ENCODE measurements at places on chromosomes 11 and 22.

DNA sequence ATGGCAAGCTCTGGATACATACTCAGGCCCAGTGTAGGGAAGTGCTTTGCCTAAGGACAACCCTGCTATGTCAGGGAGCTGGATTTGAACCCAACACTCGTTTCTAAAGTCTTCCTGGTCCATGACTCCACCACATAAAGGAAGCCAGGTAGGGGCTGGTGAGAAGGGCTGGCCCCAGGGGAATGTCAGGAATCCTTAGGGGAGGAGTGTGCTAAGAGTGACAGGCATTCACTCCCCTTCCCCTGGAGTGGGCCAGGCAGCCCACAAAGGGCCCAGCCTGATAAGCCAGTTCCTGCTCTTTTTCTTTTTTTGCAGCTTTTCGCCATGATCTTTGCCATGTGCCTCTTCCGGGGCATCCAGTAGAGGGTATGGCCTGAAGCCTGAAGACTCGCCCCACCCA, 21.9 kb downstream of the TP53I11 start:
- no peak for DNase-seq

DNA sequence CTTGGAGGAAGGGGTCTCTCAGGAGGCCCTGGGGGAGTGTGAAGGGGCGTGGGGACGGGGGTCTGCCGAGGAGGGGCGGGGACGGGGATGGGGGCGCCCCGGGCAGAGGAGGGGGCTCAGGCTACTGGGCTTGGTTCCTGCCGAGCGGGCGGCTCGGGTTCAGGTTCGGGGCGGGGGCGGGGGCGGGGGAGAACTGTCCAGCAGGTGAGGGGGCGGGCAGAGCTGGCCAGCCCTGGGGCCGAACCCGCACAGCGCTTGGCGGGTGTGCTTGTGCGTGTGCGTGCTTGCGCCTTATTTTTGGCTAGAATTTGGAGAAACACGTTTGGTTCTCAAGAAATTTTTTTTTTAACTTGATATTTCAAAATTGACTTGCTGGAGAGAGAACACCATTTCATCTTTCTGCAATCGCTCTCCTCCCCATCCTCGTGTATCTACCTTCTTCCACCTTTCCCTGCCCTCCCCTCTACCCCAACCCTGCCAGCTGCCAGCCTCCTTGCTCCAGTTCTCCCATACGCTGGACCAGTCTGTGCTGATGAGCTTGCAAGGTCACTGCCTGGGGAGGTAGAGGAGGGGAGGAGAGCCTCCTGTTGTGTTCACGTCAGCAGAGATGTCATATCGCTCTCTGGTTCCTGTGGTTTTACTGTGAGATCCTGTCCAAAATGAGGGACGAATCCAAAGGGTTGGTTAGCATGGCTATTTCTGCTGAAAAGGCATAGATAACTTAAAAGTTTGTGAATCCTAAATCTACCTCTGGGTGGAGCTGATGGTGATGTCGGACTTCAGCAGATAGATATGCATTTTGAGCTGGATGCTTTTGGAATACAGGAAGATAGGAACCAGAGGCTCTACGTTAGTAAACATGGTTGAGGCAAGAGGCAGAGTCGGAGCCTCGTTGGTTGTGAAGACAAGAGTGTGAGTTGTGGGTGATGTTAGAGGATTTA, 668 bp downstream of the MADD start:
- DNase-seq = peak; percentile 18

DNA sequence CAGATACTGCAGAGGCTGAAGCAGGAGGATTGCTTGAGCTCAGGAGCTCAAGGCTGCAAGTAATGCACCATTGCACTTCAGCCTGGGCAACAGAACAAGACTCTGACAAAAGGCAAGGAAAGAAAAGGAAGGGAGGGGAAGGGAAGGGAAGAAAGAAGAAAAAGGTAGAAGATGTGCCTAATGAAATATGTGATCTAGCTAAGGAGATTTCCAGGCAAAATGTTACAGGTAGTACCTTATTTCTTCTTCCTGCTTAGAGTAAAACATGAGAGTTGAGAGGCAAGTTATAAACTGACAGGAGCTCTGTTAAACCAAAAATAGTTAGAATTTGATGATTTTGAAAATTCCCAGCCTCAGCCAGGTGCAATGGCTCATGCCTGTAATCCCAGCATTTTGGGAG, 4.7 kb upstream of the PELI3 start:
- DNase-seq = no peak

- DNase-seq = no peak
Observed at GRCh38 chr22:25497716-25498115, 66.8 kb upstream of the GRK3 start.

GRCh38 chr22:39658367-39658766, 87.8 kb downstream of the CACNA1I start:
- DNase-seq = peak; percentile 20

DNA sequence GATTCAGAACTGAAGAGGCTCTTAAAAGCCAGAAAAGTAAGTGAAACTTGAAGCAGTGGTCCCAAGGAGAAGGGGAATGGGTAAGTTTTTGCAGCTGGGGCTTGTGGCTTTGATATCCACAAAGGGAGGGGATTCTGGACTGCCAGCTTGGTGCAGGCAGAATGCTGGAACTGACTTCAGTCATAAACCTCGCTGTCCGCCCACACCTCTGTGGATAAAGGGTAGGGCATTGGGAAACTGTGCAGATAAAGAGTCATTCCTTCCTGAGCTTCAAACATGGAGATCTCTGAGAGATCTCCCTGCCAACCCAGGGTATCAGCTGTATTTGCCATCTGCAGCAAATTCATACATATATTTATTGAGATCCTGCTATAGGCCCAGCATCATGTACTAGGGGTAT, 124.3 kb upstream of the OR9Q1 start:
- DNase-seq = no peak

DNA sequence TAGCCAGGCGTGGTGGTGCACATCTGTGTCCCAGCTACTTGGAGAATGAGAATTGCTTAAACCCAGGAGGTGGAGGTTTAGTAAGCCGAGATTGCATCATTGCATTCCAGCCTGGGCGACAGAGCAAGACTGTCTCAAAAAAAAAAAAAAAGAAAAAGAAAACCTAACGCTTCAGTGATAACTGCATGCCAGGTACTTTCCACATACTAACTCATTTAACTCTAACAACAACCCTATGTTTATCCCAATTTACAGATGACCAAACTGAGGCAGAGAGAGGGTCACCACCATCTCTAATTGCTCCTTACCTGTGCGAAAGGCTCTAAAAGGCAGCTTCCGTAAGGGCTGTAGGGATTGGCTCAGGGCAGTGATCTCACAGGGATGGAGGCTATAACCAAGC, 11.6 kb downstream of the PISD start:
- no peak for DNase-seq

GRCh38 chr11:30535818-30536217, 50.3 kb downstream of the MPPED2 start:
- DNase-seq = no peak

GRCh38 chr22:38569972-38570778, at the start of gene DMC1:
Gene DMC1 (minus strand): TSS chr22:38570183. CDS start chr22:38568256, 1,927 bp downstream.
- peak; percentile 97 for DNase-seq

- no peak for DNase-seq
Observed at GRCh38 chr11:92489826-92490399, 265.3 kb downstream of the FAT3 start.

DNA sequence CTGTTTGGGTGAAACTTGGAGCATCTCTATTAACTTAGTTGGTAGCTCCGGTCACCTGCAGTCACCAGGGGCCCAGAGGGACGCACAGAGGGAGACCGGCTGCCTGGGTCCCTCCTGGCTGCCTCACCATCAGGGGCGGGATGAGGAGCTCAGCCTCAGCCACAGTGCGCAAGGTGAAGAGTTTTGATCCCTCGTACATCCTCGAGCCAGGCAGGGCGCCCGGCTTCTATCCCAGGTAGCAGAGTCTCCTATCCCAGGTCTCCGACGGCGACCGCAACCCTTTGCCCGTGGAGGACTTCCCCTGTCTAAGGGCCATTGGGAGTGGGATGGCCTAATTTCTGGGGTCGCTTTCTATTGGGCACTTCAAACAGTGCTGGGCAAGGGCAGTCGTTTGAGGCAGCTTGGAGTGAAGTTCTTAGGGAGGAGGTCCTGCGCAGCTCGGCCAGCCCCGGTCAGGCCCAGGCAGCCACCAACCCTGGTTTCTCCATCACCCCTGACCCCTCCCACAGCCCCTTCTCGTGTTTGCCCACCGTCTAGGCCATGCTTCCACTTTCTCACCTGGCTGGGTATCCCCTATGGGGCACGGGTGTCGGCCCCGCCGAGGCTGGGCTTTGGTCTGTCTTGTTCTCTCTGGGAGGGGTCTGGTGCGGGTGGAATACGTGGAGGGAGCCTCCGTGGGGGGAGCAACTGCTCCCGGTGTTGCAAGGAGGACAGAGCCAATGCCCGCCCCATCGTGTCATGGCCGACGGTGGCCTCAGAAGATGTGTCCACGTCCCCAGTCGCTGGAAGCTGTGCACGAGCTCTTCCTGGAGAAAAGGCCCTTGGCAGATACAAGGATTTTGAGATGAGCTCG, 3.6 kb upstream of the MRGPRG start:
- DNase-seq = no peak
